Right renal pelvis (tissue), 4 donors: ENCODE measurements at places on chromosomes 3 and 15.

GRCh38 chr3:34859746-34860145 is 779.6 kb upstream of the ARPP21 start:
- no peak for DNase-seq

DNA sequence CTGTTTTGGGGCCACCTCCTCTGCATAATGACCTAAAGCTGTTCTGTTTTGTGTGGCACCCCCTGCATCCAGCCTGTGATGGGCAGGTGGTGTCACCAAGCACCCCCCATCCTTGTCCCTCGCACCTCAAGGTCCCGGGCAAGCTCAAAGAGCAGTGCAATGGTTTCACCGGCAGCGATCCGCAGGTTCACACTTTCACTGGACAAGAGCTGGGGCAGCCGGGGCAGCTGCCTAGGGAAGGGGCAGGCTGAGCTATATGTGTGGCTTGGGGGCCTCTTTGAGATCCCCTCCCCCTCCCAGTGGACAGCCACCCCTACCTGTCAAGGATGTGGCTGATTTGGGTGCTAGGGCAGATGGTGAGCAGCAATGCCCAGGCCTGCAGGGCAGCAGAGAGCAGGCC is 3.1 kb downstream of the IFRD2 start:
- DNase-seq, result no peak

DNA sequence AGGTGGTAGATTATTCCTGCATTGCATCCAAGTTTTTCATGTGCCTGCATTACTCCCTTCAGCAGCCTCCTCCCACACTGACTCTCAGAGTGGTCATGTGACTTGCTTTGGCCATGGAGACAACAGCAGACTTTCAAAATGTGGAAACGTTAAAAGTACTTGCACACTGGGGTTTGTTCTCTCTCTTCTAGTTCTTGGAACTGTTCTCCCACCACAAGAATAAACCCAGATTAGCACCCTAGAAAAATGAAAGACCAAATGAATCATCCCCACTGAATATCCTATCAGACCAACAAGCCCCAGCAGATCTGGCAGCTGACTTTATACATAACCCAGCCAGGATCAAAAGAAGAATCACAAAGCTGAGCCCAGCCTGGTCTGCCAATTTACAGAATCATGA is 398.5 kb downstream of the VPS13C start:
- no peak for DNase-seq

- DNase-seq, result no peak
Observed at GRCh38 chr15:63939531-63940130, 105.9 kb upstream of the HERC1 start.
